ENCODE measurements at places on chromosomes 1 and 21.

GRCh38 chr1:85224295-85224694 lies 23.5 kb upstream of the SYDE2 start:
- DNase-seq, result no peak

DNA sequence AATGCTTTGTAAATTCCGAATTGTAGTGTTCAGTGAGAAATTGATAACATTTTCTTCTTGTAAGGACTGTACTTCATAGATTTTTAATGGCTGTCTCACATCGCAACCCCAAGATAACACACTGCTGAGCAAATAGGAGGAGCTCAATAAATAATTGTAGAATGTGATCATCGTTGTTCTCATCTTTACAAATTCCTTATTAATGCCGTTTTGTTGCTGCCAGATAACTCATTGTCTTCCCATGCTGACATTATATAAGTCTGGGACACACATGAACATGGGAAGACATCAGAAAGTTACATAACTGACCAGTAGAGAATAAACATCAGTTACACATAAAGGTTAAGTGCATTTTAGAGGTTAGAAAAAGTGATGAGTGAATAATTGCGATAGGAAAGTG lies 46.4 kb upstream of the TSPAN2 start:
- peak; percentile 84 for DNase-seq

DNA sequence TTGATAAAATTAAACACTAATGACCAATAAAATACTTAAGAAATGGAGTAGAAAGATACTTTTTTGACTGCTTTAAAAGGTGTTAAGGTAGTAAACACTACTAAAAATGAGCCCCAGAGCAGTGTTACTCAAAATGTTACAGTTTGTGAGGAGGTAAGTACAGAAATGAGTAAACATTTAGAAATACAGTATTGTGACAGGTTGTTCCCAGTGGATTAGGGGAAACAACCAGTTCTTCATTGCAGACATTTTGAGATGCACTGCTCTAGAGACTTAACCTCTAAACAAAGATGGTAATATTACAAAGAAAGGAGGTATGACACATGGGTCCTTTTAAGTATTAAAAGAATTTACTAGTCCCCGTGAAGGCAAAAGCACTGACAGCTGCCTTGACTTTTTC lies 12.7 kb downstream of the DHX9 start:
- DNase-seq, result no peak

- no peak for DNase-seq
Observed at GRCh38 chr1:59078070-59078800, 218.7 kb upstream of the FGGY start.

DNA sequence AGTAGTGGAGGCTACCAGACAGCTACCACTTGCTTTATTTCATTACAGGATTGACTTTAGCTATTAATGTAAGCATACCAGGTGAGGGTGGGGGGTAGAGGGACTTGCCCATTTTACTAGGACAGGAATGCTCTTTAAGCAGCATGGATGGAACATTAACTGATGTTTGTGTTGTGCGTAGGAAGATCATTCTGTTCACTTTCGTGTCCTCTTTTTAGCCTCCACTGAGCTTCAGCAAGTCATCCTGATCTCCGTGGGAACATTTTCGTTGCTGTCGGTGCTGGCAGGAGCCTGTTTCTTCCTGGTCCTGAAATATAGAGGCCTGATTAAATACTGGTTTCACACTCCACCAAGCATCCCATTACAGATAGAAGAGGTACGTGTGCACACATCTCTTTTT lies 29.3 kb downstream of the IFNGR2 start:
- DNase-seq, result no peak

DNA sequence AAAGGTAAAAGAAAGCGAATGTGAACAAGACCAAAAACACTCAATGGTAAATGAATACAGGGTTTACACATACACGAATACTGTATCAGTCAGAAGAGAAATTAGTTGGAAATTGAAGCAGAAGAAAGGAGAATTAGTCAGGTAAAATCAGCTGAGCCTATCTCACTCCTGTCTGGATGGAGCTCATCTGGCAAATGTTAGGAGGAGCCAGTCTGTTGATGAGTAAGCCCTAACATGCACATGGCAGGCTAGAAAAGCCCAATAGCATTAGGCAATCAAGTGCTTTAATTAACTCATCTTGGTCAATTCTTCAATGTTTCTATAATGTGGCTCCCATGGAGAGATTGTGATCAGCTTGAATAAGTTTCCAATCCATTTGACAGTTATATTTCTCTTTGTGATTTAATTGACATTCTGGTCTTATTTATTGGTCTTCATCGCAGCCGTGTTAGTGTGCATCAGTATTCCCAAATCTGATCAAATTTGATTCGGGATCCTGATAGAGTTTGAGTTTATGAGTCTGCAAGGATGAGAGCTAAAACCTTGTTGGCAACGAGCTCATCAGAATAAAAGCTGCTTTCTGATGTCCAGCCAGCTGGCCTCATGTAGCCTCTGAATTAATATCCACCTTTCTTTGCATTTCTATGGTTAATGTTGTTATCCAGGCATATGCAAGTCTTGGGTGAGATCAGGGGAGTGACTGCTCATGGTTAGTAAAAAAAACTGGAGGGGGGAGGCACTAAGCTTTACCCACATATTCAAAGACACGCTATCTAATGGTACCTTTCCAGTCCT lies 22.1 kb upstream of the KCNA10 start:
- no peak for DNase-seq

- no peak for DNase-seq
Observed at GRCh38 chr1:13901039-13901438, 201.1 kb downstream of the PRDM2 start.

- peak; percentile 19 for DNase-seq
Observed at GRCh38 chr1:86708920-86709319, 4.5 kb downstream of the SH3GLB1 start.

DNA sequence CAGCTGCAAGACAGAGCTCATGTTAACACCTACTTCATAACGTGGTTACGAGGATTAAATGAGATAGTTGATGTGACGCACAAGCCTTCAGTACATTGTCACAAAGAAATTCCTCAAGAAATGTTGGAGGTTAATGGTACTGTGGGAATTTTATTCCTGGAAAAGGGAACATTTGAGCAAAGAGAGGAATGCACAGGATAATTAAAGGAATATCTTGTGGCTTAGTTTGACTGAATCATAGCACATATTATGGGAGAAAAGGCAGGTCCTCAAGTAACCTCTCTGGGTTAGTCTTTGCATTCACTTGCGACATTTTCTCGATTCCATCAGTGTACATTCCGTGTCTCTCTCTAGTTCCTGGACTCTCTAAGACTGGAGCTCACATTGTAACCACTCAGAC lies 300.2 kb upstream of the DUSP10 start:
- no peak for DNase-seq

- DNase-seq, result no peak
Observed at GRCh38 chr21:17930093-17930492, 110.9 kb upstream of the C21orf91 start.

- DNase-seq, result peak; percentile 61
Observed at GRCh38 chr1:88763649-88764406, 79.8 kb downstream of the PKN2 start.

DNA sequence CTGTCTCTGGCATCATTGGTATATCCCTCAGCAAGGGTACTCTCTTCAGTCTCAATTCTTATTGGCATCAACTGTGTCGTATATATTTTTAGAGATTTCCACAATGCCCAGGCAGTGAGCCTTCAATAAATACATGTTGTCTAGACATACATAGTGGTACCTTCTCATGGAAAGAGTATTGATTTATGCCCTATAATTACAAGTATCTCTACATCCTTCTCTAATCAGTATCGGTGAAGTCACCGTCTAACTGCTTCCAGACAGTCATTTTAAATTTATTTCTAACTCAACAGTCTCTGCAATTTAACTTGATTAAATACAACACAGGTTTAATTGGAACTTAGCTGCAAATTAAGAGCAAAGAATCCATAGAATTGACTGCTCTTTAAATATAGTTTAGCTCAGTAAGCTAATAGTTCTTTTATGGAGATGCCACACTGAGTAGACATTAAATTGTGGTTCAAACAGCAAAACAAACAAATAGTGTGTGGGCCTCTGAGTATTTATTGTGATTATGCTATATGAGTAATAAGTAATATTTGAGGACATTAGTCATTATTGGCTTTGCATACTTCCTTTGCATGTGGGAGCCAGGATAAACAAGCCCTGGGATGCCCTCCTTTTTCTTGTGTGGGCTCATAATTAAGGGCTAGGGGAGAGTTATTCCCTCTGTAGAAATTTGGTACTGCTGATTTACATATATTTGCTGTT lies 126.9 kb upstream of the DUSP10 start:
- peak; percentile 93 for DNase-seq

DNA sequence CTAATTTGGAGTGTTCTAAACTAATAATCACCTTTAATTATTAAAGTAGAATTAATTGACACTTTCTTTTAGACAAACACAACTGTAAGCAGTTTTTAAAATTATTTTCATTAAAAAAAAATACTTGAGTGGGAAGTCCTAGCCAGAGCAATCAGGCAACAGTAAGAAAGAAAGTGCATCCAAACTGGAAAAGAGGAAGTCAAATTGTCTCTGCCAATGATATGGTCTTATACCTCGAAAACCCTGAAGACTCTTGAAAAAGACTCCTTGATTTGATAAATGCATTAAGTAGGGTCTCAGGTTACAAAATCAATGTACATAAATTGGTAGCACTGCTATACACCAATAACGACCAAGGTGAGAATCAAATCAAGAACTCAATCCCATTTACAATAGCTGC lies 83.0 kb upstream of the GADD45A start:
- DNase-seq, result no peak

DNA sequence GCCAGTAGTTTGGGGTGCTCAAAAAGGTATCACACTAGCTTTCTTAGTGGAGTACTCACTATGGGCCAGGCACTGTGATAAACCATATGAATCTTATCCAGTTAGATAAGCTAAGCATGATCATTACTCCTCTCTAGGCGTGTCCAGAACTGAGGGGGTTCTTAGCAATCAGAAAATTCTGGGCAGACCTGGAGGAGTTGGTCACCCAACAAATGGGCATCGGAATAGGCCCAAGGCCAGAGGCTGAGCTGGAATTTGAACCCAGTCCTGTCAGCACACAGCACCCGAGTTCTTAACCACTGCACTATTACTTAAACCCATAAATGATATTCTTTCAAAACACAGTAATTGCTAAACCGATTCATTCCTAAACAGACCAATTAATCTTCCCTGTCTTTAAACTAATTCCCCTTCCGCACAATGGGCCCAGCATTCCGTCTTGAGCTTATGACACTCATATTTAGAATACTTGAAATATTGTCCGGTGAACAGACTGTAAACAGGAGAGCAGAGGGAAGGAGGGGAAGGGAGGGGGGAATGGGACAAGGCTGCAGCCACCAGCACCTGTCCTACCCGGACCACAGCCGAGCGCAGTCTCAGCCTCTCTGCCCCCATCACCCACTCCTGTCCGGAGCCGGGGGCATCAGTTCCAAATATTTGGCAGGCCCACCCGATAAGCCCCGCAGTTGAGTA lies 113.0 kb upstream of the GADD45A start:
- DNase-seq, result no peak

GRCh38 chr1:180387413-180387812 lies 115.0 kb downstream of the ACBD6 start:
- no peak for DNase-seq

DNA sequence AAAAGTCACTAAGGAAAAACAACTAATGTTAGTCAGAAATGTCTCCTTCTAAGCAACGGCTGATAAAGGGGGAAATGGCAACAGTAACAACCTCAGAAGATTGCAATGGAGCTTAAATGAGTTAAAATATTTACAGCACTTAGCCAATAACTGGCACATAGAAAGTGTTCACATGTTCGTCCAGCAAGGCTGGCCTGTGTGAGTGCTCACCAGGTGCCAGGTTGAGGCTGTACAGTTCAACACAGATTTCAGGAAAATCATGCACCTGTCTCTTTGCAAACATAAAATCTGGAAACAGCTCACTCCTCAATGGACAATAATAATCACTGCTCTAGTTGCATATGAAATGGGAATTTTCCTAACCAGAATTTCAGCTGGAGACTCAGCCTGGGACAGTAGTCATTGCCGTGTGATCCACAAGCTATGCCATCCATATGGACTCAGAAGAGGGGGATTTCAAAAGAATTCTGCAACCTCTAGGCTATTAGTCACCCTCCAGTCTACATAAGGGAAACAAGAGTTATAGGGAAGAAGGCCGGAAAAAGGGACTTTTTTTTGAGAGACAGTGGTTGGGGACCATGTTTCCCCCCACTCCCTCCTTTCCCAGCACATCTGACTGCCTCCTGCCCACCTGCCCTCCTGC lies 68.6 kb downstream of the SYDE2 start:
- peak; percentile 54 for DNase-seq

DNA sequence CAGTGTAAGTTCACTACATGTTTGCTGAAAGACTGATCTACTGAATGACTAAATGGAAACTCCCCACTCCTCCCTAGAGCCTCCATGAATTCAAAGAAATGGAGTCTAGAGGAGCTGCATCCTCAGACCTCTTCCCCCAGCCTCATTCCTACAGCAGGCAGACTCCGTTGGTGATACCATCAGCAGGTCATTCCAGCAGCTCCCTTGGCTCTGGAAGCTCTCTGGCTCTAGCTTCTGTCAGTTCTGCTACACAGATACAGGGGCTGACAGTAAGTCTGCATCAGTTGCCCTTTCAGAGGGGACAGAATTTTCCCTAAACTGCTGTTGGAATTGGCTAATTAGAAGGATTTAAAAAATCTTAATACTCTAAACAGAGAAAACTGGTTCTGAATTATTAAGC lies 31.7 kb upstream of the DMRTA2 start:
- no peak for DNase-seq

- DNase-seq, result no peak
Observed at GRCh38 chr1:82001345-82001744, 200.6 kb downstream of the ADGRL2 start.

- DNase-seq, result peak; percentile 76
Observed at GRCh38 chr21:16330082-16330907, 600.5 kb downstream of the USP25 start.

Measured in ELR (cell line).